ENCODE measurements at places on chromosomes 3 and 15. TPM values are rescaled to one million over a fixed set of nuclear protein-coding genes. Genes with fewer than 3 reads are reported as not detected.

- DNase-seq = no peak
These were observed 261.3 kb downstream of the RPLP1 start for GRCh38 chr15:69713726-69714559.

DNA sequence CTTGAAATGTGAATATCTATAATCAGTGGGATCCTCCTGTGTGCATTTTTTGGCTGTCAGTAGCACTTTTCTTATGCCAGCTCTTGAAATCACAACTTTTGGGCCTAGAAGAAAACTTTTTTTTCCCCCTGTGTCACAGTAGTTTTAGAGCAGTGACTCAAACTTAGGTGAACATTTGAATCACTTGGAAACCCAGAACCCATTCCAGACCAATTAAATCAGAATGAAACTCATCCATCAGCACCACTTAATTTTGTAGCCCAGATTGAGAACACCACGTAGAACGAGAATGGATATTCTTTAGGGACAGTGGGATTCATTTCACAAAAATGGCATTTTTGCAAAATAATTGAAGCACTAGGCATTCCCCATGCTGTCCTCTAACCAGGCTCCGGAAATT lies 224.8 kb upstream of the NANOGP8 start:
- no peak for DNase-seq

- DNase-seq = no peak
These were observed 224.3 kb upstream of the SETMAR start for GRCh38 chr3:4078903-4079302.

DNA sequence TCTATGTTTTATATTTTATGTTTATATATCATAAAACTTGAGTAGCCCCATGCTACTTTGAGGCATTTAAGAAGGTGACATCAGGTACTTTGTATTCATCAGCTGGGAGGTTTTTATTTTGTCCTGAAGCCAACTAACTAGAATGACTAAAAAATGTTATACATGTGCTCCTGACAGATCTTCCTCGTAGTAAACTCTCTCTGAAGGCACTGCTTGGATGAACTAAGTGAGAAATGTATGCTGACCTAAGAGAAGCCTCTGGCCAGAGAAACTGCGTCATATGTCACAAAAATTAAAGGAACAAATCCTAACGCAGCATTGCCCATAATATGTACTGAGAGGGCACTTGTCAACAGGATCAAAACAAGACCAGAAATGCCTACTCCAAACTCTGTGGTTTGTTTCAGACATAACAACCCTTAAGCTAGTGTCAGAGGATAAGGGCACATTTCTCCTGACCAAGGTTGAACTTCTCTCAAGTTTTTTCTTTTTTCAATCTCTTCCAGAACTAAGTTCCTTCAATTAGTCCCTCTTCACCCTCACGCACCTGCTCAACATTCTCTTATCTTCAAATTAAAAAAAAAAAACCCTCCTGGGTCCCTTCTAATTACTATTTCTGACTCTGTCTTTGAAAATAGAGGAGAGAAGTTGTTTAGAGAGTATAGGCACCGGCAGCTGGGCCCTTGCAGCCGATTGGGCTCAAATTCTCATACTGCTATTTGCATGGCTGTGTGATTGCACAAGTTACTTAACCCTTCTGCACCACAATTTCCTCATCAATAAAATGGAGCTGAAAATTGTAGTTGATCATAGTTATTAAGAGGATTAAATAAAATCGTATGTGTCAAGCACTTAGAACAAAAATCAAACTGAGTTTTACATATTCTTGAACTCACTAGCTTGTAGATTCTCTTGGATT lies 159.0 kb downstream of the FRMD5 start:
- DNase-seq = no peak

DNA sequence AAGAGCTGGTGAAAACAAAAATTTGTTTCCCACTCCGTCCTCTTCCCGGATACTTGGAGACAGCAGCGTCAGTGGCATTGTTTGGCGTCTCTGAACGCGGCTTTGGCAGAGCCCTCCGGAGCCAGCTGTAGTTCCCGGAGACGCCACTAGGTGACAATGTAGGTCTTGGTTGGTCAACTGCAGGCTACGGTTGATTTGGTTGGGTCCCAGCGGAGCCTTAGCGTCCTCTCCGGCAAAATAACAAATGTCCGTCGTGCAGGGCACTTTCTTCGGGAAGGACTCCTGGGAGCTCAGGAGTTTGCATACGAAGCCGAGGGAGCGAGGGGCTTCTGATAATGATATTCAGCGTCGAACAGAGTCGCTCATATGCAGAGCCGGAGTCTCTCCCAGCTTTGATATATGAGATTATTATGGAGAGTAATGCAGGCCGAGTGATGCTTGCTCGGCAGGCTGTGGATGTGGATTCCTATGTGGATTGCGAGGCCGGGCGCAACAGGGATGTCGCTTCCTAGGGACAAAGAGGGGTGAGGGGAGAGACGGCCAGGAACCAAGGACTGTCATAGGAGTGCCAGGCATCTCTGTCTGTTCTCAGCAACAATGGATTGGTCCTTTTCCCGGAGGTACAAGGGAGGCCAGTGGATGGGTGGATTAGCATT lies 74.8 kb downstream of the IL20RB start:
- DNase-seq = peak; percentile 81

The PDZRN3 gene
- total RNA-seq = not detected

- peak; percentile 91 for DNase-seq
These were observed 56.5 kb upstream of the GATA2 start for GRCh38 chr3:128549283-128550112.

DNA sequence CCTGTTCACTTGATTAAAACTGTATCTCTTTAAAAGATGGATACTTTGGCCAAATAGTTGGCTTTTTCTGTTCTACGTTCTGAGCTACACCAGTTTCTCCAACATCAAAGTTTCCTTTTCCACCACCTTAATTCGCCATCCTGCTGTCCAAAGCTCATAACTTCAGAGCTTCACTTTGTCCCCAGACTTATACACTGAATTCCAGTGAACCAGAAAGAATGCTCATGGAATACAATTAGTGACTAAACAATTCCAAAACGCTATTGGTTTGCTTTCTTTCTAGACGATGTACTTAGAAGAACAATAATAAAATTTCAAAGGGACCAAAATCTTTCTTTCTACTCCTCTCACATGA lies 23.2 kb downstream of the GPR15 start:
- DNase-seq = no peak

- no peak for DNase-seq
These were observed 62.5 kb downstream of the ALCAM start for GRCh38 chr3:105429034-105429762.

DNA sequence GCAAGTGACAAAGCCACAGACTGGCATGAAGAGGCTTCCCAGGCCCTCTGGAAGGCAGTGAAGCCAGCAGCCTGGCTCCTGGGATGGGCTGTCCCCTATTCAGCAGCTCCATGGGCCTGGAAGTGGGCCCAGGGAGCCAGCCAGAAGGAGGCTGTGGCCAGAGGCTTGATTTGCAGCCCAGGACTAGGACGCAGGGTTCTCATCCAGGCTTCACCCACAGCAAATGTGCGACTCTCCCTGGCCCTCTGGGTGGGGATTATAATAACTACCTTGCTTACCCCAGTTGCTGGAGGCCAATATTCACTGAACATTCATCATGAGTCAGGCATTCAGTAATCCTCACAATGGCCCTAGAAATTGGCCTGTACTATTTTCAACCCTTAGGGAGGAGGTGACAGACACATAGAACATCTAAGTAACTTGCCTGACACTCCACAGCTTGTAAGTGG lies 24.6 kb upstream of the SRP14 start:
- DNase-seq = no peak

DNA sequence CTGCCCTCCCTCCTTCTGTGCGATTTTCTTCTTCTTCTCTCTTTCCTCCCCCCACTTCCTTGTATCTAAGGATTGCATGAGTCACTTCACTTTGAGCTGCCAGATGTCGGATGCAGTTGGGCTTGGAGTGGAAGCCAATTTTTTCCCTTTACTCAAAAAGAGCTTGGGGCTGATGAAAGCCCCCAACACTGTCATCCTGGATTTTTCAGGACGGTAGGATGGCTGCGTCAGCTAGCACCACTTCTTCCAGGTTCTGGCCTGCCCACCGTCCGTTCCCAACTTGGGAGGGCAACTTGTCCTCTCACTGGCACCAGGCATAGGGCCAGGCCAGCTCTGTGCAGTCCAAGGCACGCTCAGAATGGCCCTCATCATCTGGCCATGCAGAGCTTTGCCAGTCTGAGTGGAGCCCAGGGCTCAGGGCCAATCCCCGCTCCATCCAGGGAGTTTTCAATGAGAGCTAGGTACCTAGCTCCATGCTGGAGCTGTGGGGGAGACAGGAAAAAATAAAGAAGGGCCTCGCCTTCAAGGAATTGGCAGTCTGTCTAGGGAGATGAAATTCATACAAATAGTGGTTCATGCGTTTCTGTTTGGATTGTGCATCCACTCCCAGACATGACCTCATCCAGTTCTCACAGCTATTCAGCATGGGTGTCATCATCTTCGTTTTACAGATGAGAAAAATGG lies 47.7 kb upstream of the INSYN1 start:
- no peak for DNase-seq

- no peak for DNase-seq
These were observed 30.4 kb upstream of the FLNB start for GRCh38 chr3:57977818-57978235.

- no peak for DNase-seq
These were observed 45.6 kb upstream of the PIK3R4 start for GRCh38 chr3:130792246-130792645.

GRCh38 chr15:37081983-37082382 lies 18.4 kb downstream of the MEIS2 start:
- DNase-seq = no peak

- DNase-seq = peak; percentile 7
These were observed 33.6 kb downstream of the PTPRG start for GRCh38 chr3:61594964-61595285.

The ATP1B3 gene
- 74.8 TPM for total RNA-seq

DNA sequence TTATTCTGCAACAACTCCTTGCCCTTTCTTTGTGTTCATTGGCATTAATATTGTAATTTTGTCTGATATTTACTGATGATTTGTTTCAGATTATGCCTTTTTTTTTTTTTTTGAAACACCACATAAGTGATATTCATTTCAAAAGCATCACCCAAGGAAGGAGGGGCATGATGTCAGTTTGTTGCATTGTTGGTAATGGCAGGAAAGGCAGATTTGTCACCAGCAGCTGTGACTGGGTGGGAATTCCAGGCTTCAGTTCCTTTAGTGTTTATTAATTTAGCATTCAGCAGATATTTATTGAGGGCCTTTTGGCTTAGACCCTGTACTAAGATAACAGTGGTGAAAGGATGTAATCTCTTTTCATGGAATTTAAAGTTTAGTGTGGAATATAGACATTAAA lies 19.5 kb downstream of the SENP2 start:
- peak; percentile 65 for DNase-seq

DNA sequence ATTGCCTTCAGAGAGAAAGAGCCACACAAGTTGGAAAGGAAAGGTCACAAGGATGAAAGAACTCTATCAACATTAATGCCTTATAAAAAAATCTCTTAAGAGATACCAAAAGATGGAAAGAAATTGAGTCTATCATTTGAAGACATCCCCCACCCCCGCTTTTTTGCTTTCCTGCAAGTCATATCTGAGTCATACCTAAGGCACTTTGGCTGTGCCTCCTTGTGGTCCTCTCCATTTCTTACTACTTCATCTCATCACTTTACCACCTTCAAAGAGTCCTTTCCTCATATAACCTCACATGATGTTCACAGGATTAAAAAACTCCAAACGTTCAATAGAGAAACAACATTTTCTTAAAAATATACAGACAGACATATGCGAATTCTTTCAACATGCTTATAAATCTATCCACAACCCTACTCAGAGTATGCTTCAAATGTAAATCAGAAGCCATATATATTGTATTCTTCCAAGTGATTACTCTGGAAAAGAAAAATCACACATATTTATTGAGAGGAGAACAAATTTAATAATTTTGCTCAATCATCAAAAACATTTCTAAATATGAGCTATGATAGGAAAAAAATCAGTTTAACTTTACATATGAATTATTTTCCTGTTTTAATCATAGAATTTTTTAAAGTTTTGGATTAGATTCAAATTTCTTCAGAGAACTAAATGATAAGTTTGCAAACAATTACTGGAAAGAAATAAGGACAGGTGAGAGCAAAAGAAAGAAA lies 1003.9 kb upstream of the CFAP20DC start:
- no peak for DNase-seq

- DNase-seq = no peak
These were observed 7.3 kb downstream of the SETD5 start for GRCh38 chr3:9404680-9405079.

The ECT2 gene
- total RNA-seq = 18.5 TPM

DNA sequence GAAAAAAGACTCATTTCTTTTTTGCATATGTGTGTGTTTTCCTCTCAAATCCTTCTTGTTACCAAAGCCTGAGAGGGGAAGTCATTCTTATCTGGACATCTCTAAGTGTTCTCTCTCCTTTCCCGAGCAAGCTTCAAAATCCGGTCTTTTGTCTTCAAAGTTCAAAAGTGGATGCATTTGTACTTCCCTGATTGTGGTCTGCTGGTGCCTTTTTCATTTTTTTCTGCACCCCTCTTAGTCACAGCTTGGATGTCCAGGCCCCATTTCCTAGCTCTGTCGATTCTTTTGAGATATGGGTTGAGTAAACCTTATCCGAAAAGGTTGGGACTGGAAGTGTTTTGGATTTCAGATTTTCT lies 34.8 kb downstream of the EHD4 start:
- no peak for DNase-seq

DNA sequence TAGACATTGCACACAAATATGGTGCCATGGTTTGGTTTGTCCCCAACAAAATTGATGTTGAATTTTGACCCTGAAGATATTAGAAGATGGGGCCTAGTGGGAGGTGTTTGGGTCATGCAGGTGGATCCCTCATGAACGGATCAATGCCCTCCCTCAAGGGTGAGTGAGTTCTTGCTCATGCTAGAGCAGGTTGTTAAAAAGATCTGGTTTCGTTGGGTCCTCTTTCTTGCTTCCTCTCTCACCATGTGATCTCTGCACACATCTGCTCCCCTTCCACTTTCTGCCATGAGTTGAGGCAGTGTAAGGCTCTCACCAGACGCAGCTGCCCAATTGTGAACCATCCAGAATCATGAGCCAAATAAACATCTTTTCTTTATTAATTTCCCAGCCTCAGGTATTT lies 87.8 kb upstream of the MDFIC2 start:
- DNase-seq = no peak

- DNase-seq = peak; percentile 25
These were observed 1.5 kb downstream of the CDC25A start for GRCh38 chr3:48186631-48187300.

The SLC12A1 gene
- total RNA-seq = not detected

GRCh38 chr3:113275929-113276750 lies 64.8 kb downstream of the BOC start:
- peak; percentile 4 for DNase-seq

- no peak for DNase-seq
These were observed 48.7 kb downstream of the NMNAT3 start for GRCh38 chr3:139629033-139629432.

The CFAP20DC gene
- total RNA-seq = 0.65 TPM

The DOCK3 gene
- not detected for total RNA-seq

The BAHD1 gene
- 5.2 TPM for total RNA-seq

GRCh38 chr3:119825820-119826219 lies 43.9 kb downstream of the NR1I2 start:
- no peak for DNase-seq

The IRAK2 gene
- total RNA-seq = 27.0 TPM

- no peak for DNase-seq
These were observed 46.9 kb upstream of the SLC7A14 start for GRCh38 chr3:170632780-170633179.

GRCh38 chr3:106425026-106425425 lies 556.2 kb upstream of the CBLB start:
- DNase-seq = no peak

The MESP2 gene
- total RNA-seq = not detected

The PLS1 gene
- total RNA-seq = 0.44 TPM

- DNase-seq = no peak
These were observed 7.2 kb downstream of the SPG11 start for GRCh38 chr15:44656298-44656697.

Data from lung microvascular endothelial cell (primary cell).